Liver (tissue), 10 donors: ENCODE measurements at places on chromosomes 6 and 20. TPM values are rescaled to one million over a fixed set of nuclear protein-coding genes. Genes with fewer than 3 reads are reported as not detected.

DNA sequence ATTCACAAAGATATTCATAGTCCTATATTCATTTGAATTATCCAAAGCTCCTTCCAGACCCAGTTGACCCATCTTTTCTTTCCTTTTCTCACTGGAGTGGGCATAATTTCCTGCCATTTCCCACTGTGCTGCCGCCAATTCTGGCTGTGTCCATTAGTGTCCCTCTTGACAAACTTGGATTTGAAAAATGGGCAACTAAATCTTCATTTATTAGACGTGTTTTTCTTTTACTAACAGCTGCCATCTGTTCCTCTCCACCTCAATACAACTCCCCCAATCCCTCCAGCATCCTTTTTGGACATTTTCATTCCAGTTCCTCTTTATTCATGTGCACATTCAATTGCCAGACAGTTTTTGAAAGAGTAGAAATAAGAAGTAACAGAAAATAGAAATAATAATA, 90.5 kb downstream of the PCSK2 start:
- no peak for DNase-seq

- DNase-seq = no peak
Observed at GRCh38 chr6:147467428-147467827, 41.1 kb upstream of the SAMD5 start.

- DNase-seq = no peak
Observed at GRCh38 chr20:50005471-50005981, 22.7 kb downstream of the SNAI1 start.

- DNase-seq = no peak
Observed at GRCh38 chr6:156336089-156336488, 441.1 kb upstream of the ARID1B start.

DNA sequence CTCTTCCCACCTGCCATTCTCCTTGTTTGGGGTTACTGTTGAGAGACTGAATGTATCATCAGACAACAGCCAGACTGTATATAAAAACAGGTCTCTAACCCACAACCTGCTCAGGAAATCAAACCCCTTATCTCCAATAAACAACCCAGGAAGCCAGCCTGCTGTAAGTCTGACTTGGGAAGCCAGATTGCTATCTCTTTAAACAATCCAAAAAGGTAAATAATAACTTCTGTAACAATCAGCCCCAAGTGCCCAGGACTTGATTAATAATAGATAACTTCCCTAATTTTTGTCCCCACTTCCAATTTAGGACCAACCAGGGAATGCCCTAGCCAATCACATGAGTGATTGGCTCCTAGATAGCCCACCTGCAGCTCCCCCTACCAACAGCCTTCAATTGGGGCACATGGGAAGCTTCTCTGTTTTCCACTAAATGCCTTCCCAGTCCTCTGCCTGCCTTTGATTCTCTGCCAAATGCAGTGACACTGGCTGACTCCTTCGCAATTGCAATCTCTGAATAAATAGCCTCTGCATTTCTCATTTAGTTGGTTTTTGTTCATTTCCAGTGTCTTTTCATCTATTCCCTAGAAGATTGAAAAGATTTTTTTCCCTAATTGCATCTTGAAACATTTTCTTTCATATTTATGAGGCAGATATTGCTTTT, 117.1 kb upstream of the TAB2 start:
- DNase-seq = no peak

- DNase-seq = no peak
Observed at GRCh38 chr6:57435475-57436160, 118.2 kb downstream of the PRIM2 start.

- DNase-seq = no peak
Observed at GRCh38 chr20:37198932-37199660, 19.7 kb upstream of the MROH8 start.

DNA sequence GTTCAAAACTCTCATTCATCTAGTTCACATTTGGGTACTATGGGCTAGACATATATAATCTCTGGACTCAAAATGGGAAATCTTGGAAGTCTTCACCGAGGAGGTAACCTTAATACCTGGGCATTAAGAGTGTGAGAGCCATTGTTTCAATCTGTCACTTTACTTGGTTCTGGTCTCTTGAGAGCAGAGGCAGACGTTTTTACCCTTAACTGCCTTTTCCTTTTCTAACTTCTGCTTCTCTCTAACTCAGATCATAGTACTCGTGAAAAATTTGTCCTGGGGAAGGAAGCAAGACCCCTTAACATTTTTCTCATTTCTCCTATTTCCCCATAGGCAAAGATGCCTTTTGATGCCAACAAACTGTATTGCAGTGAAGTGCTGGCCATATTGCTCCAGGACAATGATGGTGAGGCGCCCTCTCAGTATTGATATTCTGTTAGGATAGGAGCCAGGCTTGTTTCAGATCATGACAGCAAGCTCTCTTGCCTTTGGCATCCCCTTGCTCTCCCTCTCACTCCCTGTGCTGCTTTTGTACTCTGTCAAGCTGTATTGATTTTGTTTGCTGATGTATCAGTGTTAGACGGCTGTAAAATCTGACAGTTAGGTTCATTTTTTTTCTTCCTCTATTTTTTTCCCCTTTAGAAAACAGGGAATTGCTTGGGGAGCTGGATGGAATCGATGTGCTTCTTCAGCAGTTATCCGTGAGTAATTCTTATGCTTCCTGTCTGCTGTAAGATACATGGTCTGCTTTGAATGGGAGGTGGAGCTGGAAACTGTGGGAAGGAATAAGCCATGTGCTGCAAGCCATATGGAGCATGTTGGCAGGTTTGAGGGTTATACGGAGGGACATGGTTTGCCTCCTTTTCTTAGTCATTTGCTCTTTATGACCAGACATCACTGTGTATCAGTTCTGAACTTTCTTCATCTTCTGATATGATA, 83.5 kb downstream of the CTNNBL1 start:
- DNase-seq = no peak

GRCh38 chr6:11126876-11127275, 15.4 kb upstream of the ERVFRD-1 start:
- no peak for DNase-seq

GRCh38 chr20:8095648-8096572, 36.2 kb upstream of the PLCB1 start:
- DNase-seq = no peak

DNA sequence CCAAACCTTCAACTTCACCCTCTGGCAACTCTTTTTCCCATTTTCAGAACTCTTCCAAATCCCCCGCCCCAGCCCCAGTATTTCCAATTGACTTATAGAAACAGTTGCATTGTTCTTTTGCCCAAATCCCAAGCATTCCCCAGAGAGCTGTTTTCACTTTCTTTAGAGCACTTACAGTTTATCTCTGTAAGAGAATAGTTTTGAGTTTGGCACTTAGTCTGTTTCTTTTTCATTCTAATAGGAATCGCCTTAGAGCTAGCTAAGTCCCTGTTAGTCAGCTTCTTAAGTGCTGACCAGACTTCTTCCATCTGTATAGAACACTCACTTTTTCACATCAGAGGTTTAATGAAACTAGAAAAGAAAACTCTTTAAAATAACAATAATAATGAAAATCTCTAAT, 374.2 kb upstream of the FLRT3 start:
- DNase-seq = no peak

DNA sequence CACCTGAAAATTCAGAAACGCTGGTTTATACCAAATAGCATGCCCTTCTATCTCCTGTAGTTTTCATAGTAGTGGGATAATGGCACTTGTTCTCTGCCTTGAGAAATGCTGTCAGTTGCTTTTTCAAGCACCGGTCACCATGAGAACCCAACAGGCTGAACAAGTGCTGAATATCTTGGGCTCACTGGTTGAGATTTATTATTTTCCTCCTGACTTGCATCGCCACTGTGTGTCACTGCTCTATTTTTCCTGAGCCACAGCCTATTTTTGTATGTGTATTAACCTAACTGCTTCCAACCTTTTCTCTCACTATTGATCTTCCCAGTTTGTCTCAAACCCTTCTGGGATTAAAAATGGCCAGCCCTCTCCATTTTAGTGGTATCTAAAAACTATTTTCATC, 71.9 kb downstream of the OPN5 start:
- DNase-seq = no peak

DNA sequence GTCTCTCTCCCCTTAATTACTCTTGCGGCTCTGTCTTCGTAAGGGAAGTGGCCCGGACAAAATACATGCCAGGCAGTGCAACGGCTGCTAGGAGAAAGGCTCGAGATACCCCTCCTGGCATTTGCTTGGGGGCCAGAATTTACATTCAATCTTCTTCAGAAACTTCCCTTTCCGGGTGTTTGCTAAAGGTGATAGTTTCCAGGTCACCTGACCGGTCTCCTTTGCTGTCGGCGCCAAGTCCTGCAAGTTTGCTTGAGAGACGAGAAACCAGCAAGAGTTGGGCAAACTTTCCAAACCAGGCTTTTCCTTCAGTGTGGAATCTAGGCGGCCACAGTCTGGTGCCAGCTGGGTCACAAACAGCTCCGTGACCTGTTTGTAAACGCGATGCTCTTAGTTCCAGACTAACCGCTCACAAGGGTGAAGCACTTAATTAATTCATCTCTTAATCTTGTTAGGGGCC, 563 bp upstream of the SRSF3 start:
- no peak for DNase-seq

DNA sequence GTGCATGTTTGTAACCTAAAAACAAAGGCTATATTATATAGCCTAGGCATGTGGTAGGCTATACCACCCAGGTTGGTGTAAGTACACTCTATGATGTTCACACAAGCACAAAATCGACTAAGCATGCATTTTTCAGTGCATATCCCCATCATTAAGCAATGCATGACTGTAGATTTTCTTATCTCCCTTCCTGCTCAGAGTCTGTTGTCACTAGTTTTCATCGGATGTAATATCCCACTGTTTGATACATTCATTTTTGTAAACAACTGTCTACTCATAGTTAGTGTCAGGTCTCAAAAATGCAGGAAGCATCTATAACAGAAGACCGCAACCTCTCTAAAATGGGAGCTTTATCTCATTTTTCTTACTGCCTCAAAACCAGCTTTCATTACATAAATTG, 70.7 kb downstream of the GFRAL start:
- DNase-seq = no peak

DNA sequence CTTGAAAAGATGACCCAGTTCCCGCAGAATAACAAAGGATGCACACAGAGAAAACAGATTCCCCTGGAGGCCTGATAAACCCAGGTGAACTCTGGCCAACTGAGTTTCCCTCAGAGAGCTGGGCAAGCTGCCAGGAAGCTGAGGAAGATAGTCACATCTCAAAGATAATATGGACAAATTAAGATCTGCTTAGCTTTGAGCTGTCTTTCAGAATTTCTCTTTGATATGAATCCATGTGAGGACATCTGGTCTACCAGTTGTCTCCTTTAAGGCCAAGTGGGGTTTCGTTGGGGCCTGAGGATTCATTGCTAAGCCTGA, 59.5 kb downstream of the ID4 start:
- DNase-seq = no peak

GRCh38 chr6:157240059-157240959, 83.0 kb downstream of the TMEM242 start:
- no peak for DNase-seq

GRCh38 chr6:166558156-166559005, 28.1 kb downstream of the RAMACL start:
- no peak for DNase-seq

GRCh38 chr20:46430921-46431712, 24.7 kb upstream of the ELMO2 start:
- DNase-seq = no peak

- DNase-seq = no peak
Observed at GRCh38 chr20:4887586-4887985, 113.7 kb downstream of the SLC23A2 start.

GRCh38 chr6:104218116-104218515, 641.6 kb downstream of the HACE1 start:
- DNase-seq = no peak

DNA sequence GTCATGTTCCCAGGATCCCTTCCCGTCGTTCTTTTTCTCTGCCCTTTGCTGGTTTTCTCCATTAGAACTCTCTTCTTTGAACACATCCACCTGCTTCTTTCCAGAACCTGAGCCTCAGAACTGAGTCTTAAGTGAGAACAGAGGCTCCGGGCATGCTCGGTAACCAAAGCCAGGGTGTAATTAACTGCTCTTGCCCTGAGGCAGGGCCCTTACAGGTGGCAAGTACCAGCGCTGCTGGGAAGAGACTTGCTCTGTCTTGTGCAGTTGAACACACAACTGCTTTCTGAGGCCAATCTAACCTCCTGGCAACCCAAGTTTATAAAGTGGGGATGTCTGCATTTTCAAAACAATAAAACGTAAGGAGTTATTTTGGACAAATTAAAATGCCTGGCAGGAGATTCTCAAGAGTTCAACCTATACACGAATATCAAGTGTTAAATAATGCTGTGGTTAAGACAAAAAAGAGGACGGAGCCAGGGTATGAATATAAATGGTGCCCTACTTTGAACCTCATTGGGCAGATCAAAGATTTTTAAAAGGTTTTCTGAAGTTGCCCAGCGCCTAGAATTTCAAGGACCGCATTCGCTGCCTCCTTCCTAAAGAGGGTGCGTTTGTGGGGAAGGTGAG, 12.4 kb upstream of the DEK start:
- DNase-seq = no peak

GRCh38 chr6:33765368-33765767, 18.7 kb upstream of the IP6K3 start:
- DNase-seq = no peak

- no peak for DNase-seq
Observed at GRCh38 chr6:82646231-82646615, 282.6 kb downstream of the TPBG start.

DNA sequence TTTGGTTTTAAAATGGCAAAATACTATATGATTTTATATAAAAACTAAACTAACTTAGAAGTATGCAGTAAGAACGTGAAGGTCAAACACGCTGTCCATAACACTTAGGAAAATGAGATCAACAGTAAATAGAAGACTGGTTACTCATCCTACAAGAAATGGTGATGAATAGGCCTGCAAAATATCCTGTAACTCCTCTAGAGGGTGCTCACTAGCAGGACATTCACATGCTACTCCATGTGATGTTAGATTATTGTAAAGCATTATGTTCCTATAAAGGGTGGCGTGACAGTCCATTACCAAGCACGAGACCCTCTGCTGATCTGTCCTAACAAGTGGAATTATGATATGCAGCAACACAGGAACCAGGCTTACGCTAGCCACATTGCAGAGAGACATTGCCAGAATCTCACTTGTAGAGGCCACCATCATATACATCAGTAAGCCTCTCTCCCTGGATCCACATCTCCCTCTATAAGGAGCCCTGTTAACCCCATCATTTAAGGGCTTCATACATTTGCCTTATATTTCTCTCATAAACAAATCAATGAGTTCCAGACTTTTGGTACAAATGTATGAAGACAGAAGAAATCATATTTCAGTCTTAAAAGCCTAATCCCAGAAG, 18.0 kb upstream of the DEFB129 start:
- DNase-seq = no peak

- DNase-seq = no peak
Observed at GRCh38 chr6:2651536-2651935, 99.2 kb downstream of the MYLK4 start.

- DNase-seq = no peak
Observed at GRCh38 chr6:24795106-24795505, 3.6 kb downstream of the ARMH2 start.

- DNase-seq = no peak
Observed at GRCh38 chr6:128822271-128822670, 60.7 kb upstream of the LAMA2 start.

The TMEM170B gene
- 11.0 TPM for total RNA-seq

The EHMT2 gene
- 21.4 TPM for total RNA-seq

The CDH4 gene
- total RNA-seq = 0.19 TPM

The RNF39 gene
- total RNA-seq = not detected

The TENT5A gene
- total RNA-seq = 13.6 TPM

The DXO gene
- 4.5 TPM for total RNA-seq

The NQO2 gene
- 124 TPM for total RNA-seq

The ESR1 gene
- 0.05 TPM for total RNA-seq

The MLIP gene
- total RNA-seq = 2.0 TPM

The NHLRC1 gene
- 2.1 TPM for total RNA-seq

The UST gene
- 2.7 TPM for total RNA-seq

The THBD gene
- 6.6 TPM for total RNA-seq

The UNC5CL gene
- 41.9 TPM for total RNA-seq
